ENCODE measurements at places on chromosomes 13 and 19. TPM values are rescaled to one million over a fixed set of nuclear protein-coding genes. Genes with fewer than 3 reads are reported as not detected.

Gene STAP2
- total RNA-seq = 3.0 TPM

Gene ZNF223
- total RNA-seq = 4.8 TPM

Gene OR7A5
- 0.16 TPM for total RNA-seq

Gene ZNF442
- 0.26 TPM for total RNA-seq

Gene SULT2A1
- total RNA-seq = not detected

Gene FPR3
- not detected for total RNA-seq

Gene ZNF416
- total RNA-seq = 5.4 TPM

Gene PCDH8
- total RNA-seq = not detected

Gene PPM1N
- 1.2 TPM for total RNA-seq

Gene ZNF492
- 0.64 TPM for total RNA-seq

Measured in epithelial cell of alveolus of lung (primary cell).